GM19239 (cell line): ENCODE measurements at places on chromosomes 7 and 10.
A peak's percentile ranks its signal among the peaks of the same experiment; 100 is the strongest.

DNA sequence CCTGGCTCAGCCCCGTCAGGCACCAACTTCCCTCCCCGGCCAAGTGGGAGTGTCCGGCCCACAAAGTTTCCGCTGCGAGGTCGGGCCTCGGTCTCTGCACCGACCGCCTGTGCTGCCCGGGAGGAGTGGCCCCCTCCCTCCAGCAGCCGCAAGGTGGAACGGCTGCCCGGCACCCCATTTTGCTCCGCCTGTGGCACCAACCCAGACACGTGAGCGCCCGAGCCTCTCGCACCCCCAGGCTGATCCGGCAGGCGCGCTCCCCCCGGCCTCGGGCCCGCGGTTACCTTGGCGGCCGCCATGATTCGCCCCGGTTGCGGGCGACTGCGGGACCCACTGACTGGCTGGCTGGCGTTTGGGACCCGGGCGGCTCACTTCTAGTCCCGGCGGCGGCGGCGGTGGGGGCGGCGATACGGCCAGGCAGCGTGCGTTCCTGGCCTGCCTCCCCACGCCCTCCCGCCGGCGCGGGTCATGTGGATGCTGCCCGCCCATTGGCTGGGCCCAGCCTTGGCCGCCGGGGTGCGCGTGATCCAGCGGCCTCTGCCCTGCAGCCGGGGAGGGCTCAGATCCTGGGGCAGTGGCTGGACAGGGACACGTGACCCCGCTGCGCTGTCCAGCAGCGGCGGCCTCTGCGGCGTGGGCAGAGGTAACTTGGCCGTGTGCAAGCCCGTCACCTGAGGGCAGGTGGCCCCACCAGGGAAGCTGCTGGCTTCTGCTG lies at the start of gene SLC25A13:
Gene SLC25A13 (minus strand): TSS at position 441 of the 715 bp plus-strand sequence. CDS start 142 bp downstream, at position 299.
- peak; percentile 66 for DNase-seq

DNA sequence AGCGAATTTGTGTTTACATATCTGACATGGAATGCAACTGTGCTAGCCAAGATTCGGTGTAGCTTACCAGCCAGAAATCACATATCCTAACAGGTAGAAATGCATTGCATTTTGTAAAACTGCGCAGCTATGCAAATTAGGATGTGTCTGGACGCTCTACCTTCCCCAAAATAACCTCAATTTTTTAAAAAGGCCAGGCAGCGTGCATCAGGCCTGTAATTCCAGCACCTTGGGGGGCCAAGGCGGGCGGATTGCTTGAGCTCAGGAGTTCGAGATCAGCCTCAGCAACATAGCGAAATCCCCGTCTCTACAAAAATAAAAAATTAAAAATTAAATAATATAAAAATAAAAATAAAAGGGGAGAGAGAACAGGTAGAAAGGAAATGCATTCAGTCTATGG lies 305.0 kb downstream of the TYW1 start:
- DNase-seq = no peak

DNA sequence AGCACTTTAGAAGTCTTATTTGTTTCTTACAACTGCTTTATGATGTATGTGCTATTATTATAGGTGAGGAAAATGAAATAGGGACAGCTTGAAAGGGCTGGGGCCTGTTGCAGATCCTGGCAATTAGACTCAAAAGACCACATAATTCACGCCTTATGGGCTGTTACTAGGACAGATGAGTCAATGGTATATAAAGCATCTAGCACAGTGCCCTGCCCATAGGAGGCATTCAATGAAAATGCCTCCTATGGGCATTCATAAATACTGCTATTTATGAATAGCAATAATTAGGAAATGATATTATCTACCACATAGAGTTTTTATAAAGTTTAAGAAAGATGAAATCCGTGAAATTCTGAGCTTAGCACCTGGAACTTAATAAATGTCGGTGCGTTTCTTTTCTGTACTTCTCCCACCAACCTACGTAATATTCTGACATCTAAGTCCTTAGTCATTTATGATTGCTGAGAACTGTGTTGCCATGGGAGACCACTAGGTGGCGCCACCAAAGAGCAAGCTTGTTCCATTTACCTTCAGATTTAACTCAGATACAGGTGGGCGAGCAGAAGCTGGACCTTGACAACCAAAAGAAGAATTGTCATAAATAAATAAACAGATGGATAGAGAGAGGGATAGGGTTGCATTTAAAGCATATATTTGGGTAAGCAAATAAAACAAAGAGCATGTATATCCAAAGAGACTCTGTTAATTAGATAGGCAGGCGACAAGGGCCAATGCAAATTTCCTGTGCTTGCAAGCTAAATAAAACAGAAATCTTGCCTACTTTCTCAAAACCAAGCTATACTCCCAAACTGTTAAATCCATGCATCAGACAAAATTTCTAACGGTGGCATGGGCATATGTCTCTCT lies 699.9 kb downstream of the INHBA start:
- no peak for DNase-seq

DNA sequence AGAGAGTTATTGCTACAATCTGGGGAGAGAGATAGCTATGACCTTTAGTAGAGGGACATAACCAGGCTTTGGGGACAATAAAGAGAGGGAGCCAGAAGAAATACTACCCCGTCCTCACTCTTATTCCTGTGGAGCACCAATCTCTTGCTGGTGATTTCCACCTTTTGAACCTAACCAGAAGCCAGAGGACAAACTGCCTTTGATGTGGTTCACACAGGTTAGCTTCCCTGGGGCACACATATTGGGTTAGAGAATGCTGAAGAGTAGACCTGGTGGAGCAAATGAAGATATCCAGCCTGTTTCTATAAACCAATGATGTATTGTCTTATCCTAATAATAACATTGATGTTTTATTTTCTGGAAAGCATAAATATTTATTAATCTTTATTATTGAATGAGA lies 399.3 kb downstream of the HTR7 start:
- no peak for DNase-seq

- no peak for DNase-seq
Observed at GRCh38 chr7:115679976-115680375, 350.6 kb downstream of the TFEC start.

- no peak for DNase-seq
Observed at GRCh38 chr7:3493499-3493898, 192.4 kb downstream of the SDK1 start.

DNA sequence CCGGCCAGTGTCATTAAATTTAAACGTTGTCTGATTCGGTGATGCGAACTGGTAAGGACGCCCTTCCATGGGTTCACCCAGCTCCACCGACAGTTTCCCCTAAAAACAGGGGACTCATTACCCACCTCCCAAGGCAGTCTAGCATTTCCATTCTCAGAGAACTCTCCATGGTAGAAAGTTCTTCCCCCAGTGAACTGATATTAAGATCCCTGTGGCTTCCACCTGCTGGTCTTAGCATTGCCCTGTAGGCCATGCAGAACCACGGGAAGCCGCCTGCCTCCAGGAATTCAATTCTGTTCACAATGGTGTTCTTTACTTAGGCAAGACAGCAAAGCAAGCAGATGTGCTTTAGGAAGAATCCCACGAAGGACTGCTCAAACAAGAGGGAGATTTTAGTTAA lies 128.9 kb upstream of the NANOS1 start:
- DNase-seq = no peak

- no peak for DNase-seq
Observed at GRCh38 chr7:151743481-151743983, 133.4 kb downstream of the PRKAG2 start.

DNA sequence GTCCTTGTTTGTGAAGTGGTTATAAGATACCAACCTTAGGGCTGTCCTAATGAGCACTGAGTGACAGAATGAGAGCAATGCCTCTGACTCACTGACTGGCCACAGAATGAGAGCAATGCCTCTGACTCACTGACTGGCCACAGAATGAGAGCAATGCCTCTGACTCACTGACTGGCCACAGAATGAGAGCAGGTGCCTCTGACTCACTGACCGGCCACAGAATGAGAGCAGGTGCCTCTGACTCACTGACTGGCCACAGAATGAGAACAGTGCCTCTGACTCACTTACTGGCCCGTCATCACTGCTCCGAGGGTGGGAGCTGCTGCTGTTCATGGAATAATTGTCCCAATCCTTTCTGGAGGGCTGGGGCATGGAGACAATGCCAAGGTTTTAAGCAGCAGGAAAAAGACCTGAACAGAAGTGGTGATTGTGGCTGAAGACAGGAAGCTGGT lies 265.2 kb upstream of the PPP2R2D start:
- DNase-seq = no peak

DNA sequence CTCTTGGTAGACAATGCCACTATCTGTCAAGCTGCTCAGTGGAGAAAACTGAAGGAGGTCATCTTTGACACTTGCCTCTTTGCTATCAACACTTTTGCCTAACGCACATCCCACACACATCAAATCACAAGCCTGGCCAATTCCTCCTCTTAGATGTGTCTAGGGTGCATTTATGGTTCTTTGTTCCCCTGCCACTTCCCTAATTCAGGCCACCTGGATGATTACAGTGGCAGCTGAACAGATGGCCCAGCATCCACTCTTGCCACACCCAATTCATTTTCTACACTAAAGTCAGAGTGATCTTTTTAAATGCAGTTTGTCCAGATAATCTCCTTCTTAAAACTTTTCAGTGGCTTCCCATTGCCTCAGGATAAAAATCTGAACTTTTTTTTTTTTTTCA lies 58.6 kb downstream of the LAMB4 start:
- DNase-seq = no peak

DNA sequence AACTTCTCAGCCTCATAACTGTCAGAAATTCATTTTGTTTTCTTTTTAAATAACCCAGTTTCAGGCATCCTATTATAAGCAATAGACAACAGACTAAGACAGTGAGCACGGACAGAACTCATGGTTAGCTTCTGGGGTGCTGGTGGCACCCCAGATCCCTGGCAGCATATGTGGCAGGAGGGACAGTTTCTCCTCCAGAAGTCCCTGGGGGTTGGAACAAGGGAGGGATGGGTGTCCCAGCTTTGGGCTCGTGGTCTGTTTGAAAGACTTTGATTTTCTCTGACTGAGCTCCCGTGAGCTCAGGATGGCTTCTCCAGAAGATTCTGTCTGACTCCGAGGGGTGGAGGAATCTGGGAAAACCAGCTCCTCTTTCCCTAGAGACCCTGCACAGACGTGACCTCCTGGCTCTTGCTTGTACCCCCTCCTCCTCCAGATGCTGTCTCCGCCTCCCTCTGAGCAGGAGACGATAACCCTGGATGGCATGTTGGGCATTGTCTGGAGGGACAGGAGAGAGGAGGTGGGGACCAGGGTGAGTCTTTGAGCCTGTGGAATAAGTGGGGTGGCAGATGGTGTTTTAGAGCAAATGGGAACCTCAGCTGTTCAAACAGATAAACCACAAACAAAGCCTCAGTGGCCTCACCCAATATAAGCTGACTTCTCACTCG lies 421.1 kb downstream of the GLRX3 start:
- DNase-seq = no peak

GRCh38 chr10:127896590-127896989 lies 3.8 kb upstream of the CLRN3 start:
- no peak for DNase-seq

GRCh38 chr7:149209518-149210269 lies 14.3 kb downstream of the ZNF282 start:
- DNase-seq = peak; percentile 57

GRCh38 chr7:3585826-3586225 lies 284.8 kb downstream of the SDK1 start:
- no peak for DNase-seq

DNA sequence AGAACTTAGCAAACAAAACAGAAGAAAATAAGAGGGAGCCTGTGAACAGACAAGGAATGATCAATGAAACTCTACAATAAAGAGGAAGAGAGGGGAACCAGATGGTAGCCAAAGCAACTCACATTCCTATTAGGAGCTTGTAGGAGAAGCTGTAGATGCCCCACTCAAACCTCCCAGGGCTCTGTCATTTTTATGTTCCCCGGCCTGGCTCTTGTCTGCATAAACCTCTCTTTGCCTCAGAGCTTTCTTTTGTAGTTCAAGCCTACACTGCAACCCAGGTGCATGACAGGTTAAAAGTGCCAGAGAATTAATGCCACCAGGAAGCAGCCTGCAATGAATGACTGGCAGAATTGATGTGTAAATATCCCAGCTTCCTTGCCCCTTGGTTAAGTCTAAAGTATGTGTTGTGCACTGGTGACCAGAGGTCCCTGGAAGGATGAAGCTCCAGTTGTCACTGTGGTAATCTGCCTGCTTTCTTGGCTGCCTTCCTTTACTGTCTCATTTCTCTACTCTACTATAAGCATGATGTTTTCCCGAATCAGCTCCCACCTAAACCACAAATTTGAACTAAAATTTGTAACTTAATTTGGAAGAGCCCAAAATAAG lies 40.4 kb downstream of the HDAC9 start:
- no peak for DNase-seq

GRCh38 chr10:130189608-130190054 lies 53.4 kb downstream of the GLRX3 start:
- no peak for DNase-seq

- DNase-seq = no peak
Observed at GRCh38 chr7:77727936-77728701, 31.9 kb downstream of the RSBN1L start.

DNA sequence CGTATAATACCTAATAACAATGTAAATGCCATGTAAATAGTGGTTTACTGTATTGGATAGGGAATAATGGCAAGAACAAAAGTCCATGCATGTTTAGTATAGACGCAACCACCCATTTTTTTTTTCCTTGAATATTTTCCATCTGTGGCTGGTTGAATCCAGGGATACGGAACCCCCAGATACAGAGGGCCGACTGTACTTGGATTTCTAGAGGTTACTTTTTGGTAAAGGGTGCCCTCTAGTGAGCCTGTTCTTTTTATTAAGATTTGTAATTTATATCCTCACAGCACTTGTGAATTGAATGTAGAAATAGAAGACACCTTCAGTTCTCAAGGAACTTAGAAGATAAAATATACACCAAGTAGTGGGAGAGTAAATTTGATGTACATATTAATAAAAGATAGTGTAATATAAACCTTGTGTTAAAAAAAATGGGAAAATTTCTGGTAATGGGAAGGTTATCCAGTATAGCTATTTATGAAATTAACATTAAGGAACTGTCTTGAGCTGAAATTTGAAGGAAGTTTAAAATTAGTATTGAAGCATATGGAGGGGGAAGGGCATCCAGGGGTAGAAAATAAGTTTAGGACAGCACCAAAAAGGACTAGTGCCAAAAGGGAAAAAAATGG lies 32.0 kb downstream of the EXOC6 start:
- no peak for DNase-seq

DNA sequence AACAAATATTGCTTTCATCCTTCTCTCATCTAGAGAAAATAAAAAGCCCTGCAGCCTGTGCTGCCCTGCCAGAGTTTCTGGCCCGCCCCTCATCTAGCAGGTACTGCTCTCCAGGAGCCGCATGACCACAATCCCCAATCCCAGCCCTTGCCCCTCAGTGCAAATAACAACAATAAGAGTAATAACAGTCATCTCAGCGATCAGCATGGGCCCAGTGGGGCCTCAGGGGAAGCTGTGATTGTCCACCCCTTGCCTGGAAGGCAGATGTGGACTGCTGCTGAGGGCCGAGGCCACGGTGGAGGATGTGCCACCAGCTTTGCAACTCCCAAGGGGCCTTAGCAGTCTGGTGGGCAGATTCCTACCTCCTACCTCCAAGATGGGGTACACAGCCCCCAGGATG lies 106.1 kb downstream of the CDH23 start:
- DNase-seq = no peak

GRCh38 chr10:129322933-129323820 lies 143.9 kb upstream of the MGMT start:
- DNase-seq = no peak
